Right lobe of liver (tissue), 6 donors: ENCODE measurements at places on chromosomes 16 and 17. TPM values are rescaled to one million over a fixed set of nuclear protein-coding genes. Genes with fewer than 3 reads are reported as not detected.
A peak's percentile ranks its signal among the peaks of the same experiment; 100 is the strongest.

OR1A1 gene
- not detected for total RNA-seq

RASD1 gene
- total RNA-seq: 24.2 TPM

GRCh38 chr16:15515992-15516391, 81.6 kb downstream of the BMERB1 start:
- no peak for DNase-seq

DNA sequence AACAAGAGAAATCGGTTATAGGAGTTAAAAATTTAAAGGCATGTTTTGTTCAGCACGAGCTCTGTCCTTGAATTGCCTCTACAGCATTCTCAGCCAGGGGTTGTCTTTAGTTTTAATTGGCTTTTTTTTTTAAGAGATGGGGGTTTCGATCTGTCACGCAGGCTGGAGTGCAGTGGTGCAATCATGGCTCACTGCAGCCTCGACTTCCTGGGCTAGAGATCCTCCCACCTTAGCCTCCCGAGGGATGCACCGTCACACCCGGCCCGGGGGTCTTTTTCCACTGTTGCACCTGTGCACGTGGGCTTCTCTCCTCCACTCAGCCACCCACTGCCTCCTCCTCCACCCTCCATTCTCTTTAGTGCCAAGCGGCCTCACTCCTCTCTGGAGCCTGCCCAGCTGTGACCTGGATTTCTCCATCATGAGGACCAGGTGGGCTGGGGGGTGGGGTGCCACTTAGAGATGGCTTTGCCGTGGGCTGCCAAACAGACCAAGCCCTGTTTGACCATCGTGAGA, 106.8 kb upstream of the SEC14L1 start:
- DNase-seq: no peak

GRCh38 chr16:30697264-30698138, 1.5 kb upstream of the SRCAP start:
- no peak for DNase-seq

DNA sequence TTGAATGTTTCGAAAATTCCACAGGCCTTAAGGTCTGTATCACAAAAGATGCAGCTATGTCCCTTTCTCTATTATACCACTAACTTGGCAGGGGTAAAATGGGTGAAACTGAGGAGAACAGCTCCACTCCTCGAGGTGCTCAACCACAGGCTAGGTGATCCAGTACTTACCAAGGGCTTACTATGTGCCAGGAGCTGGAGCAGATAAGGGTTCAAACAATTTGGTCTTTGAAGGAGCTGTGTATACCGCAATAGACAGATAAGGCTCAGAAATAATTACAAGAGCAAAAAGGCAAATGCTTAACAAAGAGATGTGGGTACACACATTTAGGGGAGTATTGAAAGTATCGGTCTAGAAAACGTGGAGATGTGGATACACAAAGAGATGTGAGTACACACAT, 1.5 kb downstream of the XPO6 start:
- DNase-seq: no peak

CHST4 gene
- total RNA-seq: 2.5 TPM

DNA sequence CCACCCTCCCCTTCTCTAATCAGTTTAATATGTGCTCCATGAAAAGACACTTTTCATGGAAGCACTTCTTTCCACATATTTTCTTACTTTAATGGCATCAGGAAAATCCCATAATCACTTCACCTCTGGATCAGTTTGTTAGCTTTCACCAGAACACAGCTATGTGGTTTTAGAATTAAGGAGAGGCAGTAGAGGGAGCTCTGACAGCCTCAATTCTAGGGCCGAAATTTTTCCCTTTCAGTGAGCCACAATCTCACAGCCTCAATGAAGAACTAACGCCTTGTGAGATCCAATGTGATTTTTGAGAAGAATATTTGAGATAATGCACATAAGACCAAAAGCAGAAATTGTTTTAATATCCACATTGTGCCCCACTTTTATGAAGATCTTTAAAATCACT, 1494.0 kb upstream of the CDH8 start:
- no peak for DNase-seq

ATP6V0A1 gene
- 52.3 TPM for total RNA-seq

GRCh38 chr16:56530872-56531271, 11.0 kb upstream of the BBS2 start:
- no peak for DNase-seq

GRCh38 chr16:10652730-10653590, 41.8 kb downstream of the TEKT5 start:
- peak; percentile 89 for DNase-seq

DNA sequence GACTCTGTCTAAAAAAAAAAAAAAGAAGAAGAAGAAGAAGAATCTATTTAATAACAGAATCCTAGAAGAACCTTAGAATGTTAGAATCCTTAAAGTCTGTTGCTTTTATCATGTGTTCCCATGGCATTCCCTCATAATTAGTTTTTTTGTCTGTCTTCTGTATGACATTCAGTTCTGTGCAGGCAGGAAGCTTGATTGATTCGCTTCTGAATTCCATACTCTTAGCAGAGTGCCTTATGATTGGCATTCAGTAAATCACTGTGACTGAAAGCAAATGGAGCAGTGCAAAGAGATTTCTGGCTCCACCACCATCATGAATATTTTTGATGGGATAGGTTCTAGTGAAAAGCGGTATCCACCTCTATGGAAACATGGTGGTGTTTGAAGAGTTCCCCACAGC, 1065.9 kb upstream of the RBFOX1 start:
- no peak for DNase-seq

IRX5 gene
- total RNA-seq: not detected

GRCh38 chr17:49108318-49108717, 24.3 kb upstream of the B4GALNT2 start:
- DNase-seq: no peak

- DNase-seq: no peak
Measured at GRCh38 chr17:9790889-9791876, at the start of gene DHRS7C. DHRS7C (minus strand) TSS chr17:9791592; CDS start chr17:9791284, 308 bp downstream.

DNA sequence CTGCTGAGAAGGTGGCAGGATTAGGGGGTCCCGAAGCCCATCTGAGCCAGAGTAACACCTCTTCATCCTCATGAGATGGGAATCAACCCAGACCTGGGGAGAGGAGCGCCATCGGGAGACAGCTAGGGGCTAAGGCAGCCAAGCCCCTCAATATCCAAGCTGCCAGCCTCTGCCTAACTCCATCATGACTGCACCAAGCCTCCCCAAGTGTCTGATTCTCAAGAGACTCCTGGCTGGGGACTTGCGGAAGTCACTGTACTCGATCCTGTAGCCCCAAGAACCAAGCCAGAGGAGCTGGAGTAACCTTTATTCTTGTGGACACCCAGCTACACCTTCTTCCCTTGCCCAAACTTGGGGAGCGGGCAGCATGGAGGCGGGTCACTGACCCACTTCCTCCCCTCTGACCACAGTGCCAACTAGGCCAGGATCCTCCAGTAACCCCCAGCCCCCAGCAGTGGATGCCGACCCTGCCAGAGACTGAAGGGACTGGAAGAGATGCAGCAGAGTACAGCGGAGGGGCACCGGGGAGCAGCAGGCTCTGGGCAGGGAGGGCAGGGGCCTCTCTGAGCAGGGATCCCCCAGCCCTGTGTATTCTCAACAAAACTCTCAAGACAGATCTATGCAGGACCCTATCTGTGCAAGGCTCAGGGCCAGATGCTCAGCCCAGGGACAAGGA, 13.3 kb downstream of the HDAC5 start:
- no peak for DNase-seq

- no peak for DNase-seq
Measured at GRCh38 chr17:79039171-79039570, 15.2 kb downstream of the C1QTNF1 start.

- no peak for DNase-seq
Measured at GRCh38 chr16:7834771-7835431, 502.3 kb downstream of the RBFOX1 start.
